ENCODE measurements at places on chromosomes 4 and X.

GRCh38 chrX:102866981-102867656 is 70.0 kb upstream of the RAB40AL start:
- DNase-seq, result no peak

DNA sequence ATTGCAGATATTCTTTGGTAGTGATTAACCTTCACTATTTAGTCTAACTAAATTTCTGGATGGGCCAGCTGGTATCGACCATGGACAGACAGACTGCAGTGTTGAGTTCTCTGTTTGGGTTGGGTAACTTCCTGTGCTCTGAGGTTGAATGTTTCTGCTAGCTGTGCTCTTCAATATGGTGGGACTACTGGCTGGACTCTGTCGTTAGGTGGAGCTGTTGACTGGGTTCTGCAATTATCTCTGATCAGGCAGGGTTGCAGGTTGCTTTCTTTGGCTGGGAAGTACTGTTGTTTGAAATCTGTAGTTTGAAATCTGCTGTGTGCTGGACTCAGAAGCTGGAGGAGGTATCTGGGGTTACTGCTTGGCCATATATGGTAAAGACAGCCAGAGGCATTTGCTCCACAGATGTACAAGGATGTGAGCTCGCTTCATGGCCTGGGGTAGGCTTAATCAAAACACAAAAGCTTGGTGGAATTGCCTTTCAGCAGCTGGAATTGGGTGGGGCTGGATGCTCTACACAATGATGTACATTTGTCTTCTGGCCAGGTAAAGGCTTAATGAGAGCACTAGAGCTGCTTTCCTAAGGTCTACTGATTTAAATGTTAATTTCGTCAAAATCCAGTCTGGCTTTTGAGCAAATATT is 1472.0 kb downstream of the FAM133A start:
- DNase-seq, result no peak

DNA sequence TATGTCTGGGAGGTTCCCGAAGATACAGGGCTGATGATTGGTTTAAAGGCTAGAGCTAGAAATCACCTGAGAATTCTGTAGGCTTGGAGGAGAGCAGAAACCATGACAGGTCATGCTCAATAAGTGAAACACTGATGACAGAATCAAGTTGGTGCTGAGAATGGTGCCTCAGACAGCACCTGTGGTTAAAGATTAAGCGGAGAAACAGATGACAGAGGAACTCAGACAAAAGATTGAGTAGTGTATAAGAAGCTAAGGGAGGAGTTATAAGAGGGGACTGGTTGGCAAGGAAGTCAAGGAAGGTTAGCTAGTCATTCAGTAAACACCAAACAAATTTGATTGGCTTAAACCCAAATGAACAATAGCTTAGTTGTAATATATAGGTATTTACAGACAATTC is 385.4 kb upstream of the CNKSR2 start:
- no peak for DNase-seq

DNA sequence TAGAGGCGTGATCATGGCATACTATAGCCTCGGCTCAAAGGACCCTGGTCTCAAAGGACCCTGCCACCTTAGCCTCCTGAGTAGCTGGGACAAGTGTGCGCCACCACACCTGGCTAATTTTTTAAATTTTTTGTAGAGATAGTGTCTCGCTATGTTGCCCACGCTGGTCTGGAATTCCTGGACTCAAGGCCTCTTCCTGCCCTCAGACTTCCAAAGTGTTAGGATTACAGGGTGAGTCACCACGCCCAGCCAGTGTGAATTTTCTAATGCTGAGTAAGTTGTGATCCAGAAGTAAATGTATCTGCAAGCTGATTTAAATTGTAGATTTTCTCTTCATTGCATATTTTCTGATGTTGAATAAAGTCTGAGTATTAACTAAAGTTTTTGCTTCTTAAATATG is 2.6 kb upstream of the ZNF674 start:
- no peak for DNase-seq

- DNase-seq, result peak; percentile 89
These were observed 104.1 kb downstream of the GPAT3 start for GRCh38 chr4:83639849-83640493.

DNA sequence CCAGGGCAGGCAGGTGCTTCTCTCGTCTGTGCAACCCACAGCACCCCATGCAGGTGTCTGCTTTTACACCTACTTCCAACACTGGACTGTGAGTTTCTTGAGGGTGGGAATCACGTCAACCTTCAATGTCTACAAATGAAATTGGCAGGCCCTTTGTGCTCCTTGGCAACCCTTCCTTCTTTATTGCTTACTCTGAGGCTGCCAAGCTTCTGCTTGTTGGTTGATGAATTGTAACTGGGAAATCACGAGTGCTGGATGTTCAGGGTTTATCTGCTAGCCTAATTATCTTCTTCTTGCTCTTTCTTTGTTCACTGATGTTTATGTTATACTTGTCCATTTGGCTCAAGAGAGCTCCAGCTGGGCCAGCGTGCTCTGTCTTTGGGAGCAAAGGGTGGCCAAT is 2.5 kb upstream of the DGAT2L6 start:
- DNase-seq, result no peak

DNA sequence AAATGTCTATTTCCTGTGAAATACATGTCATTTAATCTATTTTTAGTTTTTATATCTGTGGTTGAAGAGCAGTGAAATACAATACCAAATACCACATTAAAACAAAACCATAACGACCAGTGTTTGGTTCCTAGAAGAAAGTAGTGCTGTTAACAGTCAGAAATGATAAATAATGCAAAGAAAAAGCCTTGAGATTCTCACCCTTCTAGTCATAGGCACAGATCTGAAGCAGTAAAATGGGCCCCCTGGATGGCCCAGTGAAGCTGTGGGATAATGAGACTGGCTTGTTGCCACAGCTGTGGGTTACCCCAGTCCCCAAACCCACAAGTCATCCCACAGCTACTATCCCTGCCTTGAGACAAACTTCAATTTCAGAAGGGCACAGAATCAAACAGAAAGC is 137.3 kb upstream of the RPL34 start:
- peak; percentile 51 for DNase-seq

- DNase-seq, result no peak
These were observed 124.0 kb upstream of the CLNK start for GRCh38 chr4:10808591-10808990.

DNA sequence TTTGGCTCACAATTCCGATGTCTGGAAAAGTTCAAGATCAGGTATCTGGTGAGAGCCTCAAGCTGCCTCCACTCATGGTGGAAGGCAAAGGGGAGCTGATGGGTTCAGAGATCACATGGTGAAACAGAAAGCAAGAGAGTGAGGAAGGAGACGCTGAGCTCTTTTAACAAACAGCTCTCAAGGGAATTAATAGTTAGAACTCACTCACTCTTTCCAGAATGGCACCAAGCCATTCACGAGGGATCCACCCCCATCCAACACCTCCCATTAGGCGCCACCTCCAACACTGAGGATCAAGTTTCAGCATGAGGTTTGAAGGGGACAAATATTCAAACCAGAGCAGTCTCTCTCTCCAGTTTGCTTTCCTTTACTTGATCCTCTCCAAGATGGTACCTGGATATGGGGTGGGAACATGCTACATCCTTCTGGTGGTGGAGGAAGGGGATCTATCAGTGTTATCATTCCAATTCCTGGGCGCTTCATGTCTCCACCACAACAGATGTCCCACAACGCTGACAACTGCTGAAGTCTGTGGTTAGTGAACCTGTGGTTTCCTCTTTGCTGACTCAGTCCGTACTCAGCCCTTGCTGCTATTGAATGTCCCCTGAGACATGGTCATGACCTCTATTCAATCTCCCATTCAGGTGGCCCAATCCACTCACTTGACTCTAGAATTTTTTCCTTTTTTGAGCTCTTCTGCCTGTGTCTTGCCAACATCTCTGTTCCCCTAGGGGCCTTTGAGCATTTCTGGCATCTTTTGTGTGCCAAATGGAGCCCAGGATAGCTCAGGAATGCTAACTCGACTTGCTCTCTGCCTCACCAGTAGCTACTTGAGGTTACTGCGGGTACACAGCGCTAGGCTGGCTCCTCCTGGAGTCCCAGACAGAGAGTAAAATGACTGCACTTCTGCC is 395.2 kb downstream of the MID1IP1 start:
- peak; percentile 85 for DNase-seq
